ENCODE measurements at places on chromosomes 1 and 21. TPM values are rescaled to one million over a fixed set of nuclear protein-coding genes. Genes with fewer than 3 reads are reported as not detected.

DNA sequence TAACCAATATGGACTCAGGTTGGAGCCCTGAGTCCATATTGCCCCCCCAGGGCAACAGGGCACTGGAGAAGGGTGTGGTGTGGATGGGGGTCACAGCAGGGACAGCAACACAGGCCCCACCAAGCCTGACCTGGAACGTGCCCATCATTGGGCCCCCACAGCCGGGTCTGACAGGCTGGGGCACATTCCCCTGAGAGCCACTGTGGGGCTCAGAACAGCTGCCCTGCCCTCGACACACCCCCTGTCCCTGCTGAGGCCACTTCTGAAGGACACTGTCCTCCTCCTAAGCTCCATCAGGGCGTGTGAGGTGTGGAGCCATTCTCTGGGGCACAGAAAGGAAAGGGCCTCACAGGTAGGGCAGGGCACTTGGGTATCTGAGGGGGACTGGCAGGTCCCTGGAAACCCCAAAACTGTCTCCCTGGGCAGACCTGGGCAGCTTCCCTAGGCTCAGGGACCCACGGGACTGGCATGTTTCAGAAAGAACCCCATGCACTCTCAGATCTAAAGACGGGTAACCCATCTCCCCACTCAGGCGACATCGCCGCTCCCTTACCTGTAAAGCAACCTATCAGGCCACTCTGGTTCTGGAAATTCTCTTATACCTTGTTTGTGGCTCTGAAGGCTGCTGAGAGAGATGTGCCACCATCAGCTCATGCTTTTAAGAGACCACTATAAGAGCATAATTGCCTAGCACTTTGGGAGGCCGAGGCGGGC is 95.5 kb downstream of the DMRTB1 start:
- DNase-seq: peak; percentile 28
- no peaks in the 10 kb centered on the region for H3K4me1 ChIP-seq
- no peaks in the 10 kb centered on the region for H3K27me3 ChIP-seq
- no peaks in the 10 kb centered on the region for H3K36me3 ChIP-seq

The SPATA17 gene
- total RNA-seq: 0.31 TPM

The EPHB2 gene
- total RNA-seq: 0.29 TPM

DNA sequence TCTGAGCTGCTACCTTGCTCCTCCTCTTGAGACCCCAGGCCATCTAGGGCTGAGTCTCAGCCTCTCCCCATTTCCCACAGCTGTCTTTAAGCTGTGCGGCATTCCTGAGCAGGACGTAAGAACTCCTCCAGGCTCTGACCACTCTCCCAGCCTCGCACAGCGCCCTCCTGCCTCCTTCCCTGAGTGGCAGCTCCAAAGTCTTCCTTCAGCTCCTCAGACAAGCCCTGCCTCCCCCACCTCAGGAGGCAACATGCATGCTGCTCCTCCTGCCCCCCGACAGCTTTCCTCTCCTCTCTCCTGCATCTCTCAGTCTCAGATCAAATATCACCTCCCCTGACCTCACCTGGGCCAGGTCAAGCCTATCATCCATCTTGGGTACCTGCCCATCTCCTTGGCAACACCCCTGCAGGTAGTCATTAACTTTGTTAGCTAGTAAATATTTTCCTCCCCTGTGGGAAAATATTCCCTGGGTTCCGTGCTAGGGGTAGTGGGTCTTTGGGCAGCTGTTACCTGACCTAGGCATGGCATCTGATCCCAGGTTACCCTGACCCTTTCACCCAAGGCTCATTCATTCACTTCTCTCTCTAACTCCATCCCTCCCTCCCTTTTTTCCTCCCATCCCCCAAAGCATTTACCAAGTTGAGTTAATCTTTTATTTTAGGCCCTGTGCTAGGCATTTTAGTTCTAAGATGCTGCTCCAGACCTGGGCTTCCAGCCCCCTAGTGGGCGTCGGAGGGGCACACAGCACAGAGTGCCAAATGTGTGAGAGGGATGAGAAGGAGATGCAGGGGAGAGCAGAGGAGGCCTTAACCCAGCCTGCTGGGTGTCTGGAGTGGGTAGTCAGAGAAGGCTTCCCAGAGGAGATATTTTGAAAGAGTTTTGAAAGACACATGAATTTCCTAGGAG is 419.9 kb downstream of the PTPRU start:
- no peaks in the 10 kb centered on the region for H3K36me3 ChIP-seq
- no peaks in the 10 kb centered on the region for H3K27me3 ChIP-seq
- no peak overlapping the region for H3K27ac ChIP-seq

DNA sequence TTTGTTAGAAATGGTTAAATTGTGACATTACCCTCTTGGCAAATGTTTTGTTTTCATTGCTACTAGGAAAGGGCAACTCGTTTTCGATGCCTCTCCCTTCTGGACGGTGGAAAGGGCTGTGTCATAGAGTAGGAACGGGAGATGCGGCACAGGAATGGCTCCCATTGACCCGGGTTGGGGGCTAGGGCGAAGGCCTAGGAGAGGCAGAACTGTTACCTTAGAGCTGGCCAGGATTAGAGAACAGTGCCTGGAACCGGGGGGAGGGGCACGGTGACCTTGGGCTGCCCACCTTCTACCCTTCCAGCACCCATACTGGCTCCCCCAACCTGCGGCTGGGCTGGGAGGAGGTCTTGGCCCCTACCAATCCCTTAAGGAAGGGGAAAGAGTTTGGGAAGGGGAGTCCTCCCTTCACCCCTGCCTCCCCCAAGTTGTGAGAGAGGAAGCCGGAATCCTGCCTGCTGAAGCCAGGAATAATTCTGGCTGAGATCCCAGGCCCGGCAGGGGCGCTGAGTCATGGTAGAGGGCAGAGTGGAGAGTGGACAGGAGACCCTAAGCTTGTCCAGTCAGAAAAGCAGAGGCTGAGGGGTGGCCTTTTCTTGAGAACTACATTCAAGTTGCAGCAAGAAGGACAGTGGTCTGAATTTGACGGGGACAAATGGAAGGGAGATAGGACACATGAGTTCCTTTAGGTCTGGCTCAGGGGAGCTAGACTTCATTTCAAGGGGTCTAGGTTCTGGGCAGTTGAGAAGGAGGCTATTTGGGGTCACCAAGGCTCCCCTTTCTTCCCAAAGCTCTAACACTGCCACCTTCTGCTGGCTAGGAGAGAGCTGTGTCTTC is 8.2 kb downstream of the LMNA start:
- peak; percentile 82 for DNase-seq
- H3K36me3 ChIP-seq: no peaks in the 10 kb centered on the region
- H3K4me3 ChIP-seq: peak overlapping the region; percentile 25
- no peaks in the 10 kb centered on the region for H3K4me1 ChIP-seq
- H3K27me3 ChIP-seq: no peaks in the 10 kb centered on the region

GRCh38 chr1:205665201-205666045 is 14.9 kb downstream of the SLC45A3 start:
- H3K4me3 ChIP-seq: peak overlapping the region; percentile 20
- H3K4me1 ChIP-seq: peaks cover 82% of the 10 kb centered on the region
- H3K27me3 ChIP-seq: no peaks in the 10 kb centered on the region
- no peak for DNase-seq
- H3K27ac ChIP-seq: peak overlapping the region; percentile 34
- H3K36me3 ChIP-seq: no peaks in the 10 kb centered on the region

All from right lobe of liver (tissue), 6 donors.